ENCODE measurements at places on chromosomes 2 and 18.
A peak's percentile ranks its signal among the peaks of the same experiment; 100 is the strongest.

DNA sequence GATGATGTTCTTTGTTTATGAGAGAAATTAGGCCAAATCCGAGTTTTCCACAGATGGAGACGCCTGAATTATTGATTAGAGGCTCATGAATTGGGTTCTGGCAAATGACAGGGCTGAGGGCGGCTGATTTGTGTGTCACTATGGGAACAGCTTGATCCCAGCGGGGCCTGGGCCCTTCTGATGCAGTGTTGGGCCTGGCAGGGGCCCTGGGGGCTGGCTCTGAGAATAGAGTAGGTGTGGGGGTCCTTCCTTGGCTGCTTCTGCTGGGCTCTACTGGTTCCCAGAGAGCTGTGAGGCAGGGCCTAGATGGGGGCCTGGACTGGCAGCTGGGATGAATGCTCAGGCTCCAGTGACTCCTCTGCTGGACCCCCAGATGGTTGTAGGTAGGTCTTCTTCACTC, 164.8 kb downstream of the CELF4 start:
- DNase-seq: no peak

- DNase-seq: no peak
Measured at GRCh38 chr2:224570328-224570993, 14.7 kb downstream of the CUL3 start.

DNA sequence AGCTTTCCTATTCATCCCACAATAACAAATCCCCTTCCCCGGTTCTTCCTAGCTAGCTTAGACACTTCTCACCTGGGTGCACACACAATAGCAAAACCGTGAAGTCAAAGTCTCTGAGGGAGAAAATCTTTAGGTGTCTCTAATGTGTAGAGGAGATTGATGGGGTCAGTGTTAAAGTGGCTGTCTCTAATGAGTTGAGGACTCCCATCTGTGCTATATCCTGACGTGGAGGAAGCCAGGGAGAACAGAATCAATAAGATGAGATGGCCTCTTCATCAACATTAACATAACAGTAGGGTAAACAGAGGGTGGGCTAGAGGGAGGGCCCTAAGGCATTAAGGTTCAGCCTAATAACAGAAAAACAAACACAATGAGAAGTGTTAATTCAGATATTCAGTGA, 120.4 kb downstream of the SLC5A7 start:
- no peak for DNase-seq

GRCh38 chr18:25077944-25078723, 273.8 kb downstream of the ZNF521 start:
- DNase-seq: no peak

DNA sequence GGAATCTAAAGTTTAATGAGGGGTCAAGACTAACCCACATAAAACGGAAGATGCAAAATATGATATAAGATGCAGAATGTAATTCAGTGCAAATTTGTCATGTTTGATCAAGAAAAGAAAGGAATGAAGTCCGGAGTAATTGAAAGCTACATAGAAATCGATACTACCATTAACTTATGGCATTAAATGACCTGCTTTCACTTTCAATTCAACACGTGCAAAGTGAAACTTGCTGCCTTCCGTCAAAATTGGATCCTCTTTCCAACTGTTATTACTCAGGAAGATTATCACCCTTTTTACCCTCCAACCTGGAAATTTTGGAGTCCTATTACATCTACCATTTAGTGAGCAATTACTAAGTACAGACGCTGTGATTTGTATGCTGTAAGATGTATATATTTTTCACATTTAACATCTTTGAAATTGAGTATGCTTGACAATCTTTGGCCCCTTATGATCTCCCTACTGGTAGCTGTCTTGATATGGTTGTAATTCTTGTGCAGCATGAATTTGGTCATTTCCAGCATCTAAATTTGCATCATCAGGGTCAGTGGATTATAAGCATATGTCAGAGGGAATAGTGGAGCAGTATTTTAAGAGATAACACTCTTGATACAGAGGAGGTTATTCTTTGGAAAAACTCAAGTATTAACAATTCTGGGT, 18.6 kb downstream of the UNC80 start:
- DNase-seq: no peak

DNA sequence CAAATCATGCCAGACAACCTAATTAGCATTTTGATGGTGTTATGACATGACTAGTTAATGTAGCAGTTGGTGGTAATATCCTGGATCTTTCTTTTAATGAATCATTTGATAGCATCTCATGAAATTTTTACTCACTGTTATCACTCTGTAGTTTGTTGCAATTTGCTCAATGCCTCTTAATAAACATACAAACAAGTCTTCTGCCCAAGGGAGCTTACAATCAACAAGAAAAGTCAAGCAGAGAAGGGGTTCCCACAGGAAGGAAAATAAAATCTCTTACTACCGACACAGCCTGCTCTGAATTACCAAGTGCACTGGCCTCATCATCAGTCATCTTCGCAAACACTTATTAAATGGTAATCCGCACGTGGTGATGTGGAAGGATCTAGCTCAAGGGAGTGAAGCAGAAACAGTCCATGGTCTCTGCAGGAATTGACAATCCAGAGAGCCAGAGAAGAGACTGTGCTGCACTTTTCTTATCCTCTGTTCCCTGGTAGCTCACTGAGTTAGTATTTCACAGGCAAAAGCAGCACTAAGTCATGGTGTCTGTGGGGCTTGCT, 263.5 kb downstream of the EPHA4 start:
- DNase-seq: no peak

- DNase-seq: peak; percentile 18
Measured at GRCh38 chr2:176099159-176099727, 352 bp upstream of the HOXD12 start.

- no peak for DNase-seq
Measured at GRCh38 chr2:118784860-118785259, 62.6 kb downstream of the EN1 start.

DNA sequence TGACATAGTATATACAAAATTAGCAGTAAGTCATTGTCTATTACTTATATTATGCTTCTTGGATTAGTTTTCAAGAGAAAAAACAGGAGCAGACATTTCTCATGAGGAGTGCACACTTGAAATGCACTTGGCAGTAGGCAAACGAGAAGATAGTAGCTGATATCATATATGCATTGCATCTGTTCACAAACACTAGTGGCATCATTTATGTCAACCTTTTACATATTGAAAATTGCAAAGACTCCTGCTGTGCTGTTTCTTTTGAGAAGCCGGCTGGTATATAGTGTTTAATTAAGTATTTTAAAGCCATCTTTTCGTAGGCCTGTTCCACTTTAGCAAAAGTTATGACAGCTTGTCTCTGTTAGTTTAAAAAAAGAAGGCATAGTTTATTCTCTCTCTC, 58.4 kb upstream of the SLC8A1 start:
- DNase-seq: no peak

GRCh38 chr2:125092276-125093009, 1067.4 kb downstream of the CNTNAP5 start:
- DNase-seq: no peak

- no peak for DNase-seq
Measured at GRCh38 chr2:168564641-168565040, 108.6 kb downstream of the CERS6 start.

DNA sequence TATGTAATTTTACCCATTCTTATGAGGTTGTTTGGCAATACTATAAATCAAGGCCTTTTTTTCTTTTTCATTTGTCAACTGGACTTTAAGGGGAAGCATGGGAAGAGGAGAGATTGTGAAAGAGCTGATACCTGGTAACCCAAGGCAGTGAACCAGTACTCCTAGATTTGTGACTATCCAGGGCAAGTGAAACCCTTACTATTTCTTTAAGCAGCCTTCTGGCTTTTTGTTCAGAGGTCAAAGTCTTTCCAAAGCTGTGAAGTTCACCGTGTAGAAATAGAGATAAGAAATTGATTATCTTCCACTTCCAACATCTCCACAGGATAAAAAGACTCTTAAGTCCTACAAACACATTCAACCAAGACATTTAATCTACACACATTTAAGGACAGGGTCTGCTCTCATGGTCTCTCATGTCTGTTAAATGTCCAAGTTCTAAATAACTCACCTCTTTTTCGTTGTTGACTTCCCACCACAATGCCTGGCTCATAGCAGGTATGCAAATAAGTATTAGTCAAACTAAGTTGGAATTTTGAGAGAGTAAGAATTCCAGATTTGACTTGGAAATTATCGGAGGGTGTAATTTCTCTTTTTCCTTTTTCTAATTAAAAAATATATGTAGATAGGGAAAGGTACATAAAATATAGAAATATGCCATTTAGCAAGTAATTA, 485.8 kb downstream of the STK39 start:
- no peak for DNase-seq

DNA sequence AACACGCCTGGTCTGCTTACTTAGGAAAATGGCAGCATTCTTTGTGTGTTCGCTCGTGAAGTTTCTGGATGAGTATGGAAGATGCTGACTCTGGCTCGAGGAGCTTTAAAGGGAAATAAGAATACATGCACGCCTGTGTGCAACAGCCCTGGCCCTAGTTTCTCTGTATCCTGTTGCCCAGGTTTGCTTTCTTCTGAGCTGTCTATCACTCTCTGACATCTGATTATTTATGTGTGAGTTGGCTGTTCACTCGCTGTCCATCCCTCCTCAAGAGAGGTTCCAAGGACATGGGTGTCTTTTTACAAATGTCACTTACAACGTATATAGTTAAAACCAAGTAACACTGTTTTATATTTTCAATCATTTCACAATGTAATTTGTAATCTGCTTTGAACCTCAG, 16.0 kb downstream of the SLC9A2 start:
- no peak for DNase-seq

- peak; percentile 67 for DNase-seq
Measured at GRCh38 chr2:196131384-196131937, 39.9 kb downstream of the STK17B start.

- DNase-seq: no peak
Measured at GRCh38 chr2:145197944-145198343, 678.0 kb upstream of the ZEB2 start.

DNA sequence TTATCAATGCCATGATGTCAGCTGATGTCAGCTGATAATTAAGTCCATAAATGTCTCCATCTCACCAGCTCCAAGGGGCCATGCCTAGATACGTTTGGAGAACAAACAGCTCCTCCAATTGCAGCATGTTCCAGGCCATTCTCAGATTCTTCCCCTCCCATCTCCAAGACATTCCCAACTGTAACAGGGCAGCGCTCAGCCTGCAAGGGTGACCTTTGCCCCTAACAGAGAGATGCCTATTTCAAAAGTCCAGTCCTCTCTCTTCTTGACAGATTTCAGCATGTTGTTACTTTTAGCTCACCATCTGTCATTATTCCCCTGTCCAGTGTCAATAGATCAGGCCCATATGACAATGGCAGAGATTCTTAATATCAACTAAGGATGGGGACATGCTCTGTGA, 9.9 kb downstream of the PSD4 start:
- no peak for DNase-seq
